ENCODE measurements at places on chromosomes 3 and 15.

DNA sequence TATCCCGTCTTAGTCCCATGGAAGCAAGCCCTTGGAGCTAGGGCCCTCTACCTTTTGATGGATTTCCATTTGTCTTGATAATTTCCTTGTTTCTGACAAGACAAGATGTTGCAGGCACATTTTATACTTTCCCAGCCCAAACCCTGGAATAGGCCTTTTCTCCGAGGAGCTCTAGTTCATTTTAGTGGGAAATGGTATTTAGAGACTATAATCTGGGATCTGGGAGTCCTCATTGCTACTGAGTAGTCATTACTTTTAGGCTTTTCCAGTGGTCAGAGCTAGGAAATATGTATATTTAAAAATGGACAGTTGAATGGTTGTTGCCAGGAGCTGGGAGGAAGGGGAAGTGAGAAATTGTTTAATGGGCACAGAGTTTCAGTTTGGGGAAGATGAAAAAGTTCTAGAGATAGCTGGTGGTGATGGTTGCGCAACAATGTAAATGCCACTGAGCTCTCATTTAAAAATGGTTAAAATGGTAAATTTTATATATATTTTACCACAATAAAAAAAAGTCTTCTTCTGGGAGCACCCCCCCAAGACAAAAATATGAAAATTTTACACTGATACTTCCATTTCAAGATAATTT lies 31.6 kb downstream of the MLH1 start:
- DNase-seq: no peak

DNA sequence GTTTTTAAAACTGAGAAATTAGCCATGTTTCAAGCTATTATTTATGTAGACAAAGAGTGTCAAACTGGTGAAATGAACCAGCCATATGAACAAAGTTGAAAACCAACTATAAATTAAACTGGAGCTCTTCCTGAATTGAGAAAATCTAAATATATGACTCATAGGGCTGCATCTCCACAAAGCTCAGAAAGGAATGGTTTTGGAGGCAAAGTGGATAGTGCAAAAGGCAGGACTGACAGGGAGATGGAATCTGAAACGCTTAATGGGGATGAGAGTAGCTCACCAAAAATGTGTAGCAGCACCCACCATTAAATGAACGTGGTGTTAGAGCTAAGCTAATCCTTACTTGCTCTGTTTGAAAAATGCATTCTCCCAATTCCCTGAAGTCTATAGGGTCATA lies 1066.0 kb downstream of the AGBL1 start:
- DNase-seq: no peak

GRCh38 chr15:92018535-92019239 lies 165.2 kb downstream of the SLCO3A1 start:
- DNase-seq: no peak

- DNase-seq: no peak
Measured at GRCh38 chr3:129701161-129701560, 94.7 kb upstream of the PLXND1 start.

DNA sequence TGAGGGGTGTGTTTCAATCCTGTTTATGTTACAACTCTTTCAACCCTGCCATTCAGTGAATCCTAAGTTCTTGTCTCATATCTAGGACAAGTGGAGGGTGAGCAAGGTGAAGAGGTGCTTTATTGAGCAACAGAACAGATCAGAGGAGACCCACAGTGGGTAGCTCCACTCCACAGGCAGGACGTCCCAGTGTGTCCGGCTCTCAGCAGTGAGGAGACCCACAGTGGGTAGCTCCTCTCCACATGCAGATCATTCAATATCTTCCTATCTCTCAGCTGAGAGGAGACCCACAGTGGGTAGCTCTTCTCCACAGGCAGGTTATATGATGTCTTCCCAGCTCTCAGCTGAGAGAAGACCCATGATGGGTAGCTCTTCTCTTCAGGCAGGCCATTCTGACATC lies 556.7 kb downstream of the SI start:
- no peak for DNase-seq
